Panc1 (cell line): ENCODE measurements at places on chromosomes 2 and 18.

- DNase-seq: no peak
These were observed 64.3 kb upstream of the SNTG2 start for GRCh38 chr2:886072-887022.

DNA sequence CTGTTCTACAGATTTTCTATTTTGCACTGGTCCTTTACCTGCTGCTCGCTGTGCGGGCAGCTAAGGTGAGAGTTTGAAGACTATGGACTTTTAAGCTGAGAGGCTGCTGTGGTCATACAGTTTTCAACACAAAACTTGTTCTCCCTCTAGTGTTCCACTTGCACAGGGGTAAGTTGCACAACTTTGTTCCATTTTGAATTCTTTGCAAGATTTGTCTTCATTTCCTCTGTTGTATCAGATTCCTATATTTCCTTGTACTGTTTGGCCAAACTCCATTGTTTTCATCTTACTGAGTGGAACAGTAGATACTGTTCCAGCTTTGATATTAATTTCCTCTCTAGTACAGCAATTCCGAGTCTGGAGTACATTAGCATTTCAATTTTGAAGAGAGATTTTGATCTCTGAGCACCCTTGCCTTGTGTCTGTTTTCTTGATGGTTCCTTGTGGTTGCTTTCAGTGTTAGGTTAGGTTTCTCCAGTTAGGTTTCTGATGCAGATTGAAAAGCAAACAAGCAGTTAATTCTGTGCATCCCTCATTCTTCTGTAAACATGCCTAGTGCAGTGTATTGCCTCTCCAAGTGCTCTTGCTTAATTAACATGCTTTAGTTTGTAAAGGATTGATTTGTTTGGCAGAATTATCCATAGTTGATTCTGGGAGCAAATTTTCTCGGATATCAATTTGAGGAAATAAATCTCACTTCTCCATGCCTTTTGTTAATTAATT is 188.8 kb downstream of the PTPRM start:
- DNase-seq: no peak

GRCh38 chr18:62720766-62721613 is 5.6 kb downstream of the PHLPP1 start:
- DNase-seq: no peak

DNA sequence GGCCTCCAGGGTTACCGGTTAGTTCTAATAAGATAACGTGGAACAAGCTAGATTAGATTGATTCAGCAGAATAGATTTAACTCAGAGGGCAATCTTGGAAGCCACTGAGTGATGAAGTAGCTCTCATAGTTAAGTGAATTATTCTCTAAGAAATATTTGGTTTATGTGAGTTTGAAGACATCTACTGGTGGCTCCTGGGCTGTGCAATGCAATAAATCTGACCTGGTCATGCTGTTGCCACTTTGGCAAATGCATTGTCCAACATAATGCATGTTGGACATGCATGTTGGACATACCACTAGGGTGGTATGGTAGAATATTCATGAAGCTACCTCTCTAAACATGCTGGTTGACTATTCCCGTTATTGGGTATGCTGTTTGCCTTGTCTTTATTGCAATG is 493.7 kb upstream of the VRK2 start:
- DNase-seq: no peak

- no peak for DNase-seq
These were observed 2.8 kb downstream of the NOL4 start for GRCh38 chr18:34221971-34222306.
